ENCODE measurements at places on chromosomes 1 and 21.

- DNase-seq = no peak
Observed at GRCh38 chr1:5161372-5161771, 507.0 kb downstream of the AJAP1 start.

DNA sequence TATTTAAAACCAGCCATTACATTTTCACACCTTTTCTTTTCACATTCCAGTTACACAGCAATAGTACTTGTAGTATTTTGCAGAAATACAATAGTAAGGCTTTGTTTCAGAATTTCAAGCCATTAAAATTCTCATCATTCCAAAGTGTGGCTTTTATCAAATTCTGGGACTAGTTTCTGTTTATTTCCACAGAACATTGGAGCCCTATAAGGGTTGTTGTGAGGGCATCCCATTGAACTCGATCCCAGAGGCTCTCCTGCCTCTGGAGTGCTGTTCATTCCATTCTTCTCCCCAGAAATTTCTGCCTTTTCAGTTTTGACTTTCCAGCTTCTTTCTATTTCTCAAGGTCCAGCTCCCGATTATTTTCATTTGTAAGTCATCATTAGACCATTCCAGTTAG lies 645.5 kb downstream of the ADGRL2 start:
- DNase-seq = no peak

DNA sequence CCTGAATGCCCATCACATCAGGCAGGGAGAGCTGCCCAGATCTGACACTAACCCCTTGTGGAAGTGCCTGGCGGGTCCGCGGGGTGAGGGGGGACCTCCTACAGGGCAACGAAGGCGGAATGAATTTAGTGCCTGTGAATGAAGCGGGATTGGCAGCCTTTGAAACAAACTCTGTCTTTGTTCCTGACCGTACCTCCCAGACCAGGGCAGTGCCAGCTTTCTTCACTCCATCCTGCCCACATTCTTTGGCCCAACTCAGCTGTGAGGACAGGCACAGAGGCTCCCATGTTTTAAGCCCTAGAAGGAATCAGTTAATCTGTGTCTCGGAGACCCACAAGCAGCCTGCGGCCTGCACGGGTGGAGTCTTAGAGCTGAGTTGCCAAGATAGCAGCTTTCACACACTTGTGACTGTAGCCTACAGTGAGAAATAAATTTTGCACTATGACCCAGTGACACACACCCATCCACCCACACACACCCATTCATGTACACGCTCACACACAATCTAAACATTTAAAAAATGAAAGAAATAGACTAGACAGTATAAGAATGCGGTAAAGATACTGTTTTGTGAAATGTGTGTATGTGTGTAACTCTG lies 60.1 kb upstream of the USP24 start:
- no peak for DNase-seq

DNA sequence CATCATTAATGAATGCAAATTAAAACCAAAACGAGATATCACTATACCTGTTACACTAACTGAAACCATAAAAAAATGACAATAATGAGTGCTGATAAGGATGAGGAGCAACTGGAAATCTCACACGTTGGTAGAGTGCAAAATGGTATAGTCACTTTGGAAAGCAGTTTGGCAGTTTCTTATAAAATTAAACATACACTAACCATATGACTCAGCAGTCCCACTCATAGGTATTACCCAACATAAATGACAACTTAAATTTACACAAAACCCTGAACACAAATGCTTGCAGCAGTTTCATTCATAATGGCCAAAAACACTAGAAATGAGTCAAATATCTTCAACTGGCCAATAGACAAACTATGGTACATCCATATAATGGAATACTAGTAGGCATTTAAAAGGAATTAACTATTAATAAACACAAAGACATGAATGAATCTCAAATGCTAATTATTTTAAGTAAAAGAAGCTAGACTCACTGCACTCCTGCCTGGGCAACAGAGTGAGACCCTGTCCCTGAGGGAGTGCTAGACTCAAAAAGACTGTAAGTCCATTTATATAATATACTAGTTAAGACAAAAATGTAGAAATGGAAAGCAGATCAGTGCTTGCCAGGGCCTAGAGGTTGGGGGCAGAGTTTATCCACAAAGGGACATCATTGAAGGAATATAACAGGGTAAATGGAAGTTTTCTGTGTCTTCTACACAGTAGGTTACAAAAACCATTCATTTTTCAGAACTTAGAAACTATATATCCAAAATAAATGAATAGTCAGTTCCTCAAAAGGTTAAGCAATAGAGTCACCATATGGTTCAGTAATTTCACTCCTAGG lies 77.4 kb downstream of the EIF4G3 start:
- DNase-seq = no peak

GRCh38 chr1:183226361-183226760 lies 40.3 kb downstream of the LAMC2 start:
- no peak for DNase-seq

- DNase-seq = no peak
Observed at GRCh38 chr1:94072840-94073522, 48.0 kb downstream of the ABCA4 start.

- no peak for DNase-seq
Observed at GRCh38 chr21:27421654-27422053, 454.8 kb upstream of the ADAMTS5 start.

- no peak for DNase-seq
Observed at GRCh38 chr1:14332158-14332557, 266.3 kb upstream of the KAZN start.

DNA sequence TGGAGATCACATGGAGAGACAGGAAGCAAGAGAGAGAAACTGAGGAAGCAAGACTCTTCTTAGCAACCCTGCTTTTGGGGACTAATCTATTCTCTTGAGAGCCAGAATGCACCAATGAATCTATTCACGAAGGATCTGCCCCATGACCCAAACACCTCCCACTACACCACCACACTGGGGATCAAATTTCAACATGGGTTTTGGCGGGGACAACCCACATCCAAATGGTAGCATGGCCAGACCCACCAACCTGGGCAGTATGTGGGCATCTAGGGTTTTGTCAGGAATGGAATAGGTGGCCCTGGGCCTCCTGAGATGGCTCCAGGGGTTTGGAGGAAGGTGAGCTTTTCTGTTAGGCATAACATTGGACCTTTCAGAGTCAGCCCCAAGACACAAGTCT lies 33.7 kb downstream of the NENF start:
- no peak for DNase-seq

- no peak for DNase-seq
Observed at GRCh38 chr1:204545881-204546280, 29.7 kb downstream of the MDM4 start.

- no peak for DNase-seq
Observed at GRCh38 chr1:14039582-14040430, 339.8 kb downstream of the PRDM2 start.

GRCh38 chr1:22107126-22107525 lies 35.8 kb downstream of the WNT4 start:
- no peak for DNase-seq

GRCh38 chr1:202058001-202058908 lies 47.9 kb downstream of the ELF3 start:
- DNase-seq = no peak

- DNase-seq = no peak
Observed at GRCh38 chr1:41539999-41540398, 55.5 kb upstream of the EDN2 start.

GRCh38 chr1:44405798-44406736 lies 1.0 kb downstream of the RNF220 start:
- peak; percentile 34 for DNase-seq

DNA sequence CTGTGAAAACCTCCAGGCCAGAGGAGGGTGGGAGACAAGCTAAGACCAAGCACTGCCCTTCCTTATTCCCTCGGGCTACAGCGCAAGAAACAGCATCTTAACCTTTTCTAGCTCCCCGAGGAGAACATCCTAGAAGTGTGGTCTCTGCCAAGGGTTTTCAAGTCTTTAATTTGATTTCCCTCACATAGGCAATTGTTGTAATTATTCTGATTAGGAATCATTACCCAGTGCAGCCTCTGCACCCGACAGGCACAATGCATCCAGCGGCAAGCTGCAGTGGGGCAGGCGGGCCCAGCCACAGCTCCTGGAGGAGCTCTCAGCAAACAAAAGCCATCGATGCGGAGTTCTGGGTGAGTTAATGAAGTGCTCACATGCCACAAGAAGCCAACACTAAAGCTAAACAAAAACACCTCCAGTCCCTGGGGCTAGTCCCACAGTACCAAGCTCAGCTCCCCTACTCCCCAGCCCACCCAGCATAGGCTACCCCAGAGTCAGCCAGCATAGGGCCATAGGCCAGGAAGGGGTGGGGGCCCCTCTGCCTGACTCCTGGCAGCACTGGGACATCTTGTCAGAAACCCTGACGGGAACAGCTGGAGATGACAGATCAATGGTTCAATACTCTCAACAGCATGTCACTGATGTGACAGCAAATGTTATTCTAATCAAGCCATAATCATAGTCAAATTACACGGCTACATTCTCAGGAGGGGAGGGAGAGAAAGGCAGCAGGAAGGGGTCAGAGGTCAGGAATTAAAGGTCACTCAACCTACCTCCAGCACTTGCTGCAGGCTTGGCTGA lies 42.5 kb downstream of the ERI3 start:
- no peak for DNase-seq

DNA sequence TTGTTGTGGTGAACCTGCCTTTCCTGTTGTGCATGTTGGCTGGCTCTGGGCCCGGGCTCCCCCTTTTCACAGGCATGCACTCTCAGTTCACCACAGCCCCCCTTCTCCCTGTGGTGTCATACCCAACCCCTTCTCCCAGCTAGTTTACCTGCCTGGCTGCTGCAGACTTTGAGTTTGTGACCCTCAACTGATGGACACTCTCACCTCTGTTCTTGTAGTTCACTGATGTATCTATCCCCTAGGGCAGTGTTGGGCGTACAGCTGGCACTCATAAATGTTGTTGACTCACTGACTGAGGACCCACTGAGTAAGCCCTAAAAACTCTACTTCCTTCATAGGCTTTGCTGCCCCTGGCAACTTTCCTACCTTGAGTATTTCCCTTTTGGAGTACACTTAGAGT lies 54.9 kb downstream of the WDR64 start:
- DNase-seq = no peak

DNA sequence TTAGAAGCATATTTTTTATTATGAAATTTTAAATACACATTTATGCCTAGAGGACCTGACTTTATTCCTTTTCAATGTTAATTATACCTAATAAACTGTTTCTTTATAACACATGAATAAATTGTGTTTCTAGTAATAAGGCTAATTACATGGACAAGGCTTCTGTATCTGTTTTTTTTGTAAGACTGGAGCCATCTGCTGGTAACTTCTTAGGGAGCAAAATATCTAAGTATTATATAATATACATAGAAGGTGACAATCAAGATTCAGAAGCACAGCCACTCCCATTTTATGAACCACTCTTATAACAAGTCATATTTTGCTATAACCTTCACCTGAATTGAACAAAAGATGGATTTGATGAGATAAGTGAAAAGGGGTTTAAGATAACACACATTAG lies 84.2 kb downstream of the LBR start:
- DNase-seq = no peak

DNA sequence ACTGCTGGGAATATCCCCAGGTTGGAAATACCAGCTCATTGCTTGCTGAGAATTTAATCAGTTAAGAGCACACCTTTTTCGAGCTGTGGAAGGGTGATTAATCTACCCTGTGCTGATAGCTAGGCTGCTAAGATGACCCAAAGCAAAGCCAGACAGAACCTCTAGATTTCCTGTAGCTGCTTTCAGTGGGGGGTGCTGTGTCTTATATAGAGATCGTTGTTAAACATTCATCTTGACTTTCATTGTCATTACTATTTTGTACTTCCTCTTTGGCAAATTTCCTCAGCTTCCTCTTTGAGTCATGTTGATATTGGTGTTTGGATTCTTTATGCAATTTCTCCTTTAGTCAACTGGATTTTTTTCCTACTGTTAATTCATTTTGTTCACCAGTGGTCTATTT lies 155.3 kb downstream of the DISC1 start:
- DNase-seq = no peak

GRCh38 chr1:1853593-1854257 lies 37.2 kb downstream of the GNB1 start:
- no peak for DNase-seq

DNA sequence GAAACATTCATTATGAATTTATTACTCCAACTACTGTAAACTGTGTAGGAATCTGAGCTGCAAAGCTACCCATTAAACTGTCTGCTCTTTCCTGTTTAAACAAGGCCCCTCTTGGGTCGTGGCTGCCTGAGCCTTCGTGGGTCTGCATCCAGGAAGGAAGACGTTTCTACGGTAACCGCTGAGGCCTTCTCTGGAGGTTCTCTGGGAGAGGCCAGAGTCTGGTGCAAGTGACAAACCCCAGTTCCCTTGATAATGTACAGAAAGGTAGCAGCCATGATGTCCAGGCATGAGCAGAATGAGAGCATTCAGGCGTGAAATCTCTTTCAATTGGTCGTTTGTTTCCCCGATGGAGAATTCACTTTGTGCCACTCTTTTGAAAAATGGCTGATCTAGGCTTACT lies 350.2 kb downstream of the PLPP3 start:
- no peak for DNase-seq

- no peak for DNase-seq
Observed at GRCh38 chr1:211541720-211542477, 37.1 kb downstream of the SLC30A1 start.

GRCh38 chr1:94926915-94927404 lies at the start of gene CNN3:
Gene CNN3, minus strand, starts transcription at chr1:94927110. Its CDS starts 216 bp downstream, at chr1:94926894.
- peak; percentile 93 for DNase-seq

DNA sequence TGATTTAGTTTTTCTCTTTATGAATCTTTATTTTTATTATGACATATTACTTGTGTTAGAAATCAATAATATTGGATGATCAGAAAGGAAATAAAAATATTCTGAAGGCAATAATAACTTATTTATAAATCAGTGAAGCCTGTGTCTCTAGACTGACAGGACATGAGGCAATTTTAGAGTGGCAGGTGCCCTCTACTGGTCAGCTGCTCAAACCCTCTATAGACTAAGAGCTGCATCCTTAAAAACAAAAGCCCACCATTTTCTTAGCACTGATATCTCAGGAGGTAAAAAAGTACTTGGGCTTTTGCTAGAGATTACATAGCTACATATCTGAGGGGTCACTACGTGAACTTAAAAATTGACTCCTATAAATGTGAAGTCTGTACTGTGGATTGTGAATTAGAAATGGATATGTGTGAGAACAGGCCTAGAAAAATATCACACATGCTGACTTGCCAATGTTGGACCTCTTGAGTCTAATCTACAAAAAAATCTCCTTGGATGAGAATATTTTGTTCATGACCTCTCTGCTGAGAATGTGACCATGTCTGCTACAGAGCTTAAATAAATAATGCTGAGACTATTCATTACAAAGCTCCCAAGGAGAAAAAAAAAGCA lies 597.9 kb upstream of the ADAMTS5 start:
- peak; percentile 30 for DNase-seq

DNA sequence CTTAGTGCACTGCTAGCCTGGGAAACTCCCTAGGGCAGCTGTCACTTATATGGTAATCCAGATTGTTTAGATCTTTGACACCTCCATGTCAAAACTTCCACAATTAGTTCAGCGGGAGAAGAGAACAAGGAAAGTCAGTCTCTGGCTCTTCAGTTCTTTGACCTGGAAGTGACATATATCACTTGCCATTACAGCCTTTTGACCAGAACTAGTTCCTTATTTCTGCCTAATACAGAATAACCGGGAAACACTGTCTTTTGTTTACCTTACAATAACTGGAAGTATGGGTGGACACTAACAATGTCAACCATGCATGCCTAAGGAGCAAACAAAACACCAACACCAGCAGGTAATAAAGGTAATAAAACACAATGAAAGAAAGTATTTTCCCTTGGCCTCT lies 68.3 kb downstream of the C4BPA start:
- DNase-seq = no peak
